ENCODE measurements at places on chromosomes 2 and 18.

DNA sequence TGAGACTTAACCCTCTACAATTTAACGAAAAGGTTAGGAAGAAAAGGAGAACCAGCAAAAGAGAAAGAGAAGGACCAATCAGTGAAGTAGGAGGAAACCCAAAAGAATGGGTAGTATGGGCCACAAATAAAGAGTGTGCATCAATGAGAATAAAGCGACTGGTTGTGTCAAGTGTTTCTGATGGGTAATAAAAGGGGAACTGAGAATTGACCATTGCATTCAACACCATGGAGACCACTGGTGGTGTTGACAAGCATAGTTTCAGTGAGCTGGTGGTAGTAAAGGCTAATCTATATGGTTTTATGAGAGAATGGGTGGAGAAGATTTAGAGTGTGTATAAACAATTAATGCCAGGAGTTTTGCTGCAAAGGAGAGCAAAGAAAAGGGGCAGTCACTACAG lies 75.4 kb downstream of the CSRNP3 start:
- no peak for DNase-seq

DNA sequence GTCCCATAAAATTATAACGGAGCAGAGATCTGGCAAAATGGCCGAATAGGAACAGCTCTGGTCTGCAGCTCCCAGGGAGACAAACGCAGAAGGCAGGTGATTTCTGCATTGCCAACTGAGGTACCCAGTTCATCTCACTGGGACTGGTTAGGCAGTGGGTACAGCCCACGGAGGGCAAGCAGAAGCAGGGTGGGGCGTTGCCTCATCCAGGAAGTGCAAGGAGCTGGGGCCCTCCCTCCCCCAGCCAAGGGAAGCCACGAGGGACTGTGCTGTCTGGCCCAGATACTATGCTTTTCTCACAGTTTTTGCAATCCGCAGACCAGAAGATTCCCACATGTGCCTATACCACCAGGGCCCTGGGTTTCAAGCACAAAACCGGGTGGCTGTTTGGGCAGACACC lies 22.8 kb downstream of the ICA1L start:
- DNase-seq, result no peak

- DNase-seq, result peak; percentile 86
Observed at GRCh38 chr18:47931718-47932103, 1.3 kb upstream of the SMAD2 start.

DNA sequence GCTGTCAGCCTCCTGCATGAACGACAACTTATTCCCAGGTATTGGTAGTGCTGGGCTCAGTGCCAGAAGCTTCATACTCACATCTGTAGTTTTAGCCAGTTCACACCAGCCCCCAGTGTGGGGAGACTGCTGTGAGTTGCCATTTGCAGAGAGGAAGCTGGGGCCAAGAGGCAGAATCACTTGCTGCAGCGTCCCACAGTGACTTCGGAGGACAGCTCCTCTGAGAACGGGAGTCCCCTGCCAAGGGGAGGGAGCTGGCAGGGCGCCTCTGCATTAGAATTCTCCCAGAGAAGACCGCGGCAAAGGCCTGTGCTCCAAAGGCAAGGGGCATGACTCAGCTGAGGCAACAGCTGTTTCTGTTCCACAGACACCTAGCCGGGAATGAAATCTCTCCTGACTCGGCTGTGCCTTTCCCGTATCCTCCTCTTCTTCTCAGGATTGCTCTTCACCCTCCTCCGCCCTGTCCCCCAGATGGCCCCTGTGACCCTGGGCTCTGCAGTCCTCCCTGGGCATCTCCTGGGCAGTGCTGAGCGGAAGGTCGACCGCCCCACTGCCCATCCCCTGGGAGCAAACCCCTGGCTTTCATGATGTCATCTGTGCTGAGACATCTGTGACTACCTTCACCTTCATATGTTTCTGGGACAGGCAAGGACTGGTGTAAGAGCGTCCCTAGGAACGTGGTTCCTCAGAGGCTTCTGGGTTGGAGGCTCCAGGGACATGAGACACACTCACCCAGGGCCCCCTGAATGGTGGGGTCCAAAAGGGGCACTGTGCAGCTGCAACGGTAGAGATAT lies 18.0 kb downstream of the MAL start:
- DNase-seq, result no peak

DNA sequence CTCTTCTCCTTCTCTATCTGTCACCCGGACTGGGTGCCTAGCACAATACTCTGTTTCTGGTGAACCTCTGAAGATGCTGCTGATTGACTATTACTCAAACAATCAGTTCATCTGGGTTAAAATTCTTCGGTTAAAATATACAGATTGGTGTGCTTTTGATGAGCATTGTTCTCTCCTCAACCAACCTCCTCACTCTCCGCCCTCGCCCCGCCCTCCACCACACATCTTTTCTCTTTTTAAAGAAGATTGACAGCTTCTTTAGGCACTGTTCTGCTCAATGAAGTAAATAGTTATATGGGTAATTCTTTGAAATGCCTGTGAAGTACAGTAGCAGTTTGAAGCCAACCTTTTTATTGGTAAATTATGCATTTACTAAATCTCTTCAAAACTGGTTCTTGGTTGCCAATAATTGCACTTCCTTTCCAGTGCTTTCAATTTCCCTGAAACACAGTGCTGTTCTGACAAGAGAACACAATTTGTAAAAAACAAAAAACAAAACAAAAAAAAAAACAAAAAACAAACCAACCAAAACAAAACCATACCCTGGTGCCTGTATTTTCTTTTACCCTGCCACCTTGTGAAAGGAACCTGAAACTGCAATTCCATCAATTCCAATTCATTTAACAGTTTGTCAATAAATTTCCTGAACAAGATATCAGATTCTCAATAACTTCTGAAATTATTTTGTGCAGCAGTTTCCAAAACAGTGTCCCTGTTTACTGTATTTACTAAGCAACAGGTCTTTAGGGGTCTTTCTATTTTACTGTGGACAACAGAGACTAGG lies 188.6 kb downstream of the LRP1B start:
- DNase-seq, result no peak

DNA sequence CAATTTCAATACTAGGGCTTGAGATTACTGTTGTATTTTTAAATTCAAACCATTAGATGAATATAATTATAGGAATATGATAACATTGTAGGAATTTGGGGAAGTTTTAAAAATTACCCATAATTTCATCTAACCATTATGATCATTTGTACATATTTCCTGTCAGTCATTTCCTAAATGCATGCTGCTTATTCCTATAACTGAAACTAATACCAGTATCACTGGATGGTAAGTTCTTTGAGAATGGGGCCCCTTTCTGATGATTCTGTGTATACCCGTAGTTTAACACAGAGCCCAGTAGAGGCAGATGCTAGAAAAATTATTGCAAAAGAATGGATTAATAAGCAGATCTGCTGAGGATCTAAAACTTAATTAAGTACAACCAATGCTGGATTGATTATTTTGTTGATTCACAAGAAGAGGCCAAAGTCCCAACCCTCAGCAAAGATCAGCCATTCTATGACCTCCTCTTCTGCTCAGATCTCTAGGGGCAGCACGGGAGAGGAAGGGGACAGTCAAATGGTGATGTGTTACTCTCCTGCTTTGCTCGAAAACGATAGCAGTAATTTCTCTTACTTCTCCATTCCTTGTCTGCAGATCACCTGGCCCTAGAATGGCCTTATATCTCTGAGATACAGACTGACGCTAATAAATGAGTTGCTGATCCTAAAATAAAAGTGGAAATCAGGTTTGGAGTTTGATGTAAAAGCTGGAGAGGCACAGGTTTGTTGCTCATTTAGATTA lies 69.5 kb upstream of the PELI1 start:
- DNase-seq, result peak; percentile 2
